ENCODE measurements at places on chromosomes 1 and 21.

DNA sequence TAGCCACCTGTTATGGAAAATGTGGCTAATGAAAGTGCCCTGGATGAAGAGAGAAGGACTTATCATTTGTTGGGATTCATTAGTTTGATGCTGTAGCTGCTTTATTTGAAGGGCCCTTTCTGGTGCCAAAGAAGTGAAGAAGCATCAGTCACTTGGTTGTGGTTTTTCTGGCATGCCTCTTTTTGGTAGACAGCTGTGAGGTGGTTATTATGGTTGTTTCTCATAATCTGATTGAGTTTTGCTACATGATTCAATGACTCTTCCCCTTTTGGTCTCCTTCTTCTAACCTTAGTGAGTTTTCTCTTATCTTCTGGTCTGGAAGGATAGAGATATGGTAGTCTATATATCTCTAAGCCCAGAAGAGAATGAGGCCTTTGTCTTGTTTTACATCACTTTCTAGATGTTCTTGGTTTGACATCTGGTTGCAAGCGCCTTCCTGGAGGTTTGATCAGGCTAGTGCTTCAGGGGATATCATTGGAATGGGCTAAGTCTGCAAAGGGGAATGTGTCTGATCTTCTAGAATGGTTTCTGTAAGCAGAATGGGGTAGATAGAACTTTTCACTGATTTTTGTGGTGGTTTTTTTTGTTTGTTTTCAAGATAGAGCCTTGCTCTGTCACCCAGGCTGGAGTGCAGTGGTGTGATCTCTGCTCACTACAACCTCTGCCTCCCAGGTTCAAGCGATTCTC lies 26.0 kb downstream of the ARID1A start:
- DNase-seq: no peak

DNA sequence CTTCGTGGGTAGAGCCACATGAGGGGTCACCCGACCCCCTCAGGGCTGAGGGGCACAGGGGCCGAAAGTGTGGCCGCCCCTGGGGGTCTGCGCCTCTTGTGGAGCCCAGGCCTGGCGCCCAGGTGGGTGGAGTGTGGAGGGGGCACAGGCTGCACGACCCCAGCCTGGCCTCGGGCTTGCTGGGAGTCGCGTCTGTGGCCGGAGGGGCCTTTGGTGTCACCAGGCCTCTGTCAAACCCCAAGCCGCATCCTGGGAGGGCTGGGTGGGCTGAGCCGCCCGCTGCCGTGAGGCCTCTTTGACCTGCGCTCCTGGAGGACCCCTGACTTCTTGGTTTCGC lies 60.7 kb downstream of the FAAP20 start:
- DNase-seq: no peak

- no peak for DNase-seq
Measured at GRCh38 chr1:205914155-205914507, 29.1 kb downstream of the SLC26A9 start.

GRCh38 chr1:165855010-165855838 lies 27.8 kb downstream of the UCK2 start:
- no peak for DNase-seq

DNA sequence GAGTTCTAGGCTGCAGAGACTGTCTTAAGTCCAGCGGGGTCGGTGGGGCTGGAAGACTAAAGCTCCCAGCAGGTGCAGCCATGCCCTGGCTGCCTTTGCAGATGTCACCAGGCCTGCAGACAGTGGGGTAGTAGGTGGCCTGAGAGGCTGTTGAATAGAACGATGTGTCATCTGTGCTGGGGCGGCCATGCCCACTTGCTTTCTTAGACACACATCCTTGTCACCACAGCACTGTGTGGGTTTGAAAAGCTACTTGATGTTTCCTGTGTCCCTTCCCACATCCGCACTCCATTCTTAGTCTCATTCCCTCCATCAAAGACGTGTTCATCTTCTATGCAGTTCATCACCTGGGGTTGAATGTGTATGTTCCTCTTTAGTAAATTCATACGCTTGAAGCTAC lies 184.5 kb upstream of the TMEM51 start:
- DNase-seq: no peak

DNA sequence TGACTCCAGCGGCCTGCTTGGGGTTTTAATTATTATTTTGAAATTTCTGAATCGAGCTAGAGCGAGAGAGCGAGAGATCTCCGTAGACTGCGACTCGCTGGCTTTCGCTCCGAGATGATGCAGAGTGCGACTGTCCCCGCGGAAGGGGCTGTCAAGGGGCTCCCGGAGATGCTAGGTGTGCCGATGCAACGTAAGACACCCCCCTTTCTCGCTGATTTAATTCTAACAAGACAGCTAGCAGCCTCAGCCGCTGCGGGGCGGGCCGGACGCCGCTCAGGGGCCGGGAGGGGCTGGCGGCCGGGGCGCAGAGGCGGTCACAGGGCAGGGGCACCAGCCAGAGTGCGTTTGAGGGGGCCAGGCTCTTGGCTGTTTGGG lies 339 bp downstream of the LHX4 start:
- no peak for DNase-seq

DNA sequence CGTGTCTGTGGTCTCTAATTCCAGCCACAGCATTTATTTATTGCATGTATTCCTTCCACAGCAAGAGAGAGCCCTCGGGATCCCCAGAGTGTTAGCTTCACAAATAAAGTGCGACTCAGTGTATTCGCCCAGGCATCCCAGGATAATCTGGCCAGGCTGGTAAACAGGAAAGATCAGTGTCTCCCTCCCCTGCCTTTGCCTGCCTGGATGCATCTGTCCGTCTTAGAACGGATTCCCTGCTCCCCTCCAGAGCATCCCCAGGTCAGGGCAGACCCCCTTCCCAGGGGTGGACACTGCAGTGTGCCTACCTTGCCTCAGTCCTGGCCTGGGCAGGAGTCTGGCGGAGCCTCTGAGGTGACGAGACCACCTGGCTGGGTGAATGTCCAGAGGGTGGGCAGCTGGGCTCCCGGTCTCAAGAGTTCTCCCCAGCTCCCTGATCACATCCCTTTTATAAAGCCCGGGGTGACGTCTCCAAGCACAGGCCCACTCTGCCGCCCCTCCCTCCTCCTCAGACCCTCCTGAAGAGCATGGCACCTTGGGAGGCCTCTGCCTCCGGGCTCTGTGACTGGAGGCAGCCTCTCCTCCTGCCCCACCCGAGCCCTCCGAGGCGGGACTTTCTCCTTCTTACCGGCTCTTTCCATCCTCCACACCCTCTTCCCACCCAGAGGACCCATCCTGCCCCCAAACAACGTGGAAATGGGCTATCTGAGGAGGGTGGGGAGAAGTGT lies at the start of gene KISS1:
KISS1 (minus strand) TSS at position 424 of the 728 bp plus-strand sequence. CDS start 3,615 bp downstream, outside the sequence.
- no peak for DNase-seq

DNA sequence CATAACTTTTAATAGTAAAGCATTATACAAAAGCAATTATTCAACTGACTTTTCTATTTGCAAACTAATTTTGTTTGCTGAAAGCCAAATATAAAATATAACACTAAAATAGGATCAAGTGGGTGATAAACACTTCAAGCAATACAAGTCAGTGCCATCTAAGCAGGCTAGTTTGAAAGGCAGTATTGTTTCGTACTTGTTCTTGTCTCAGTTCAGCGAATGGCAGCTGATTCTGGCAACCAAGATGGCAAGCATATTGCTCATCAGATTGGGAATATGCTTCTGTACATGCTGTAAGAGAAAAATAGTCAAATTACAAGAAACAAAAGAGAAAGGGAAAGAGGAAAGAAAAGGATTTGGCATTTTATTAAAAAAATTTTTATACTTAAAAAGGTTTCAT lies 7.5 kb downstream of the TMEM59 start:
- DNase-seq: no peak

- DNase-seq: no peak
Measured at GRCh38 chr1:169499807-169500206, 14.1 kb upstream of the SLC19A2 start.

DNA sequence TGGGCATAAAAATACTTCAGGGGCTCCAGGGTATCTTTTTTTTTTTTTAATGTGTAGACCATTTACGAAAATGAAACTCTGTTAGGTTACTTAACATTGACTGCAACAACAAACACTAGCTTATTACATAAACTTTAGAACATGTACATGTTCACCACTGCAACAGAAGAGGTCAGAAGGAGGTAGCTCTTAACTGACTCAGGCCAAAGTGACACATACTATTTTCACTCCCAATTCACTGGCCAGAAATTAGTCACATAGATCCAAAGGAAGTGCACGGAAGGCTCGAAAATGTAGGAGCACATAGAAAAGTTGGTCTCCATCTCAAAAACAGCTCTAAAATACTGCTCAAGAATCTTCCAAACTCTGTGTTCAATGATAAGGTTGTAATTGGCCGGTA lies 107.2 kb downstream of the AKT3 start:
- no peak for DNase-seq

GRCh38 chr1:89088572-89088971 lies 23.6 kb upstream of the GBP1 start:
- no peak for DNase-seq

DNA sequence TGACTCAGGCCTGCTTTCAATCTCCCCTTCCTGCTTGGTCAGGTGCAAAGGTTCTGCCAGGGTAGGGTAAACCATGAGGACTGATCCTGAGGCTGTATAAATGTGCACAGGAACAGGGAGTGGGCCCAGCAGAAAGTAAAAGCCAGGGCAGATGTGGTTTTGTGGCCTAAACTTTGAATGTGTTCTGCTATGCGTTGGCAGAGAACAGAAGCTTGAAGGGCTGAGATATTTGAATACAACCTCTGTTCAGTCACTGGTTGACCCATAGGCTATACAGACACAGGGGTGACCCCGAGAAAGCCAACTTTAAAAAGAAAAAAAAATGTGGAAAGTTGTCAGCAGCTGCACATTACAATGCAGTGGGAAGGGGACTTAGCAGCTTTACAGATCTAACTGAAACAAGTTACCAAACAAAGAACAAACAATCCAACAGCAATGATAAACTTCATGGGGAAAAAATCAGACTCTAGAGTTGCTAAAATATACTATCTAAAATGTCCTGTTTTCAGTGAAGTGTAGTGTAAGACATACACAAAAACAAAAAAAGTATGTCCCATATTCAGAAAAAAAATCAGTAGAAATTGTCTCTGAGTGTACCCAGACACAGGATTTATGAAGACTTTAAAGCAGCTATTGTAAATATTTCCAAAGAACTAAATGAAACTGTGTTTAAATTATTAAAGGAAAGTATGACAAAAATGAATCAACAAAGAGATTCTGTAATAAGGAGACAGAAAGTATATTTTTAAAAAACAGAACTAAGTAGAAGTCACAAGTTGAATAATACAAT lies 216.1 kb downstream of the RPS6KC1 start:
- DNase-seq: no peak

DNA sequence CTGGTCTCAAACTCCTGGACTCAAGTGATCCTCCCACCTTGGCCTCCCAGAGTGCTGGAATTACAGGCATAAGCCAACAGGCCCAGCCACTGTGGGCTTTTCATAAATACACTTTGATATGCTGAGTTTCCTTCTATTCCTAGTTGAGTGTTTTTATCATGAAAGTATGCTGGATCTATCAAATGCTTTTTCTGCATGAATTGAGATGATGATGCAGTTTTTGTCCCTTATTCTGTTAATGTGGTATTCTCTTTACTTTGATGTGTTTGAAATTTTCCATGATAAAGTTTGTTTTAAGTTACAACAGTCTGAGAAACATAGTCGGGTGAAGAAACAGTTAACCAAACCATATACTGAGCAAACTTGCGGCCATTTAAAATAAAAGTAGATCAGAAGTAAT lies 24.1 kb downstream of the RNF115 start:
- no peak for DNase-seq

DNA sequence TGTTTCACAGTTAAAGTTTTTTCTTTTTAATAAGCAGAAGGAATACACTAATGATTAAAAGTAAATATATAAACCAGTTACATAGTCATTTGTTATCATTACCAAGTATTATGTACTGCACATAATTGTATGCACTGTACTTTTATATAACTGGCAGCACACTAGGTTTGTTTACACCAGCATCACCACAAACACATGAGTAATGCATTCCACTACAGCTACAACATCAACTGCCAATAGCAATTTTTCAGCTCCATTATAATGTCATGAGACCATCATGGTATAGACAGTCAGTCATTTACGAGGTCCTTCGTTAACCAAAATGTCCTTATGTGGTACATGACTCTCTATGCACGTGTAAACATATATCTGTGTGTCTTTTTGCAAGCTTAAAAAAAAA lies 35.2 kb downstream of the SCYL3 start:
- DNase-seq: no peak

GRCh38 chr1:33624261-33624990 lies 152.0 kb downstream of the ZSCAN20 start:
- DNase-seq: no peak

- no peak for DNase-seq
Measured at GRCh38 chr1:44610527-44611148, 63.6 kb downstream of the TMEM53 start.

GRCh38 chr1:235022981-235023710 lies 105.5 kb downstream of the TOMM20 start:
- no peak for DNase-seq

DNA sequence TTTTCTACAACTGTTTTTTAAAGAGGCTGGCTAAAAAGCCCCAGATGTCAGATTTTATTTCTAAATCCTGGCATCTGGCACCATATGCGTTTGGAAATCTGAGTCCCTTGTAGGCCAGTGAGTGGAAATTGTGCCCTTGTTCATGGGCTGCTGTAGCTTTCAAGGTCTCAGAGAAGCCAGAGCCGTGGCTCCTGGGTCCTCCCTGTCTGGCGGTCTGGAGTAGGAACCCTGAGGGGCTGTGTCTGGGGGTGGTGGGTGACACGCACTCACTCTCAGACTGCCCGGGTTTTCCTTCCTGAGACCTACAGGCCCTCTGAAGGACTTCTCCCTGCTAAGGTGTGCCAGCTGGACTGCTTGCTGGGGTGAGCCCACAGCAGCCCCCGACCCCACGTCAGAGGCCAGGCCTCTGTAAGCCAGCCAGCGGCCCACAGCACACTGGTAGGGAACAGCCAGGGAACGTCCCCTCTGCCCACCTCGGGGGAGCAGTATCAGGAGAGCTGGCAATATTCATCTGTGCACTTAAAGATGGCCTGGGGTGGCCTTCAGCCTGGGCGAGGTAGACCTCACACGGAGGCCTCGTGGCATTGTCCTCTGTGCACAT lies 151.5 kb downstream of the PEX14 start:
- no peak for DNase-seq

GRCh38 chr1:29835406-29835805 lies 599.1 kb downstream of the PTPRU start:
- peak; percentile 51 for DNase-seq

DNA sequence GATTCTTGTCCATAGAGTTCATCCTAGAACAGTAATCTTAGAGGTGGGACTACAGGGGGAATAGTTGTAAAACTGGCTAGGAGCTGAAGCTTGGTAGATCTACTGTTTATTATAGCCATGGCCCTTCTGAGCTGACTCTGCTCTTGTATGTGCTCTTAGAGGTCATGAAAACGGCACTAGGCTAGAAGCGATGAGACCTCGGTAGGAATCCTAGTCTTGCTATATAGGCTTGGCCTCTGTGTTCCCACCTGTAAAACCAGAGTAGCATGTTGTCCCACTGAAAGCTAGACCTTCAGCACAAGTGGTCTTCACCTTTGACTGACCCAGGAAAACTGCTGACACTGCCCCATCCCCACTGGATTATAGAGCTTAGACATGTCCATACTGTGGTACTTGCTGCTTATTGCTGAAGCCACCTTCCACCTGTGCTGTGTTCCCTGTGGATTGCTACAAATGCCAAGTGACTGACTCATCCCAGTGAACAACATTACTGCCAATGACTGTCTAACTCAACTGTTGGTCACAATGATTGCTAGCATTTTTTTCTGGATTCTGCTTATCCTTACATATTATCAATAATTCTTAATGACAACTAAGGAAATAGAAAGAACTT lies 23.0 kb upstream of the PIGC start:
- DNase-seq: no peak

Data from NCI-H748 treated with DMSO at 0.1 percent for 48 hours (cell line).